ENCODE measurements at places on chromosomes 16 and 17.

DNA sequence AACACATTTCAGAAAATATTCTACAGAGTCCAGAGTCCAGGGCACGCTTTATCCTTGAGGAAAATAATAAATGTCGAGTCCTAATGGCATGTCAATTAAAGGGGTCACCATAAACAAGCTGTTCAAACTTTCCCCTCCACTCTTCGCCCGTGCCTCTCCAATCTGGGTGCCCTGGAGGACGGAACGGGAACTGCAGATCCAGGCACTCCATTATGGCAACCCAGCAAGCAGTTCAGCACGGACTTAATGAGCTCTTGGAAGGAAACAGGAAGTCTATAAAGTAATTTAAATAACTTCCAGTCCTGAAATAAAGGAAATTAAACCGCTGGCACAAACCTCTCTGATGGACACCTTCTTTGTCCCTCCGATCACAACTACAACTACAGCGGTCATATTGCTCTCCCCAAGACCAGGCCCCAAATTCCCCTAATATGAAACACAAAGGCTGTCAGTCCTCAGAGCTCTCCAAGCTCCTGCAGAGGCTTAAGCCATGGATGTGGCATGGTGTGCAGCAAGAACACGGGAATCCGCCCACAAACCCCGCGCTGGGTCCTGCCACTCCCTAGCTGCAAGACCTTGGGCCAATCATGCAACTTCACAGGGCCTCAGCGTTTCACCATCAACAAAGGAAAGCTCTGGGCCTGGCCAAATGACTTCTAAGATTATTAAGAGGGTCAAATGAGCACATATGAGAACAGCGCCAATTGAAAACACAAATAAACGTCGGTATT, 52.6 kb downstream of the ZFHX3 start:
- DNase-seq: no peak

DNA sequence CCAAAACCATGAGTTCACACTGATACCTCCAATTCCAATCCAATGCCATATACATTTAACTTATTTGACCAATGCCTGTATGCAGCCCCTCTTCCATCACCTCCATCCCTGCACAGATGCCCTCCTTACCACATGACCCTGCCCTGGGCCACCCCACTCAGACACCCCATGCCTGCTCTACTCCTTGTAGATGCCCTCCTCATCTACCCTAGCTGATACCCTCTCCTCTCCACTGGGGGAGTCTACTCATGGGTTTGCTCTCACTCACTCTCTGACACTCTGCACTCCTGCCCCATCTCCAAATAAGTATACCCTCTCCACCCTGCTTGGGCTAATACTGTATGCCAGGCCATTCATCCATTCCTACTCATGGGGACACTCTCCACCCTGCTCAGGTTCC, 16.0 kb upstream of the CMTM4 start:
- no peak for DNase-seq

DNA sequence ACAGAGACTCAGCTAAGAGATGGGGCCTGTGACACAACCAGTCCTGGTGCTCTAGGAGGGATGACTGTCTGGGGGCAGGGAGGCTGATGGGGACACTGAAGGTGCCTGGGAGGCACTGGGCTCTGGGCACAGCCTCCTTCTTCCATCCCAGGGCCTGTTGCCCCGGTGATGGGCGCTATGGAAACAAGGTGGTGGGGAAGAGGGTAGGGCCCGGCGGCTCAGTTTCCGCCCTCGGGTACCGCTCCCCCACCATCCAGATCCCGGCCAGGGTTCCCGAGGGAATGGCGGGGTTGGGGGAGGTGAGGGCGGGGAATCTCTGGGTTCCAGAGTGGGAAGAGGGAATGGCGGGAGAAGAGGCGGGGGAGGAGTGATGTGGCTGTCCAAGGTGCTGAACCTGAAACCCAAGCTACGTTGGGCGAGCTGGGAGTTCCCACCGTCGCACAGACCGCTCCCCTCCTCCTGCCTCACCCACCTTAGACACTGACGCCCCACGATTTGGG, 981 bp downstream of the KCNH4 start:
- no peak for DNase-seq

GRCh38 chr17:49996121-49996494, 1.1 kb upstream of the DLX3 start:
- DNase-seq: no peak

- DNase-seq: no peak
Observed at GRCh38 chr16:81035975-81036750, 521 bp downstream of the ATMIN start.
